Epithelial cell of prostate (primary cell): ENCODE measurements at places on chromosomes 7 and 10.

GRCh38 chr7:22726345-22726906 is 574 bp upstream of the IL6 start:
- DNase-seq, result no peak

- DNase-seq, result no peak
Measured at GRCh38 chr7:131537571-131537978, 18.9 kb downstream of the PODXL start.

- DNase-seq, result no peak
Measured at GRCh38 chr7:85641331-85641730, 454.5 kb upstream of the SEMA3D start.

DNA sequence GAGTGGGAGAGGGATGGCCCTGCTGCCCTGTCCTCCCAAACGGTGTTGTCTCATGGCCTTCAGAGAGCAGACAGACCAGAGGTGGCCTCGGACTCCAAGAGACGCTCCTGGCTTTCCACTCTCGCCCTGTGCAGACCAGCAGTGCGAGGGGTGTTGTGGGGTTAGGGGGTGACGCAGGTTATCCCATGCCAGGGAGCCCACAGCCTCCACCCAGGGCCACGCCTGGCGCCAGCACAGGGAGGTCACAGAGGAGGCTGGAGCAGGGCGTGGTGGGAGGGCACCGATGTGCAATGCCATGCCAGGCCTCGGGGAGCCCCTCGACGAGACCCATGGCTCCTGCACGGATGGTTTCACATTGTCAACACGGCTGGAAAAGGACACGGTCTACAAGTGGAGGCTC is 52.1 kb downstream of the INPP5A start:
- no peak for DNase-seq

- no peak for DNase-seq
Measured at GRCh38 chr10:71015674-71016073, 127.3 kb upstream of the PCBD1 start.

DNA sequence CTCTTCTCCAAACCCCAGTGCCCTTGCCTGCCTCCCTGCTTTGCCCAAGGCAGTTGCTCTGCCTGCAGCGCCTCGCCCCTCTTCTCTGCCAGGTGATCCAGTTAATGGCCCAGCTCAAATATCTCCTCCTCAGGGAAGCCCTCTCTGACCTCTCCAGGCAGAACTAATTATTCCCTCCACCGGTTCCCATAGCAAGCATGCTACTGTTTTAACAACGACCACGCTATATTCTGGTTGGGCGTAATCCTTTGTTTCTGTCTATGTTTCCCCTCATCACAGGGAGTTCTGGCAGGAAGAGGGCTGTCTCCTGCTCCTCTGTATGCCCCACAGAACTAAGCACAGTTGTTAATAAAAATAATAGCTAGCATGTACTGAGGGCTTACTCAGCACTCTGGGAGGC is 36.8 kb upstream of the R3HCC1L start:
- no peak for DNase-seq
